ENCODE measurements at places on chromosomes 7 and 10. TPM values are rescaled to one million over a fixed set of nuclear protein-coding genes. Genes with fewer than 3 reads are reported as not detected.

TNS3 gene
- total RNA-seq = 1.2 TPM

DNA sequence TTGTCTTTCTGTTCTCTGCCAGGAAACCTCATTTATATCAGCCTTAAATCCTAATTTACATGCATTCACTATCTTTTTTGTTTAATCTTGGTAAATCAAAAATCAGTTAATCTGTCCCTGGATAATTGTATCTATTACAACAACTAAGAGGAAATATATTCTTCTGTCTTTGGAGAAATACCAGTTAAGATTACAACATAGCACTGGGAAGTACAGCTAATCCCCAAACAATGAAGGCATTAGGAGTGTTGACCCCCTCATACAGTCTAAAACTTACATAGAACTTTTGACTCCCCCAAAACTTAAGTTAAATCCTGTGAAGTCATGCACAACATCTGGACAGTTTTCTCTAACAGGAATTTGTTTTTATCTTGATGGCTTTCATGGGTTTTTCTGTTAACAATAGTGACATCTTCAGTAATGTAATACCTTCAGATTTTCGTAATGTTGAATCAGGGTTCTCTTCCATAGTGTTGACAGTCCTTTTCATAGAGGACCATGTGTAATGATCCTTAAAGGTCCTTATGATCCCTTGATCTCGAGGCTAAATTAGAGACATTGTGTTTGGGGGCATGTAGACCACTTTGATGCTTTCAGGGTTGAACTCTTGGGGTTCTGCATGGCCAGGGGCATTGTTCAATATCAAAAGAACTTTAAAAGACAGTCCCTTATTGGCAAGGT, 24.1 kb upstream of the ABCC2 start:
- DNase-seq = no peak

NET1 gene
- total RNA-seq = 37.5 TPM

DNA sequence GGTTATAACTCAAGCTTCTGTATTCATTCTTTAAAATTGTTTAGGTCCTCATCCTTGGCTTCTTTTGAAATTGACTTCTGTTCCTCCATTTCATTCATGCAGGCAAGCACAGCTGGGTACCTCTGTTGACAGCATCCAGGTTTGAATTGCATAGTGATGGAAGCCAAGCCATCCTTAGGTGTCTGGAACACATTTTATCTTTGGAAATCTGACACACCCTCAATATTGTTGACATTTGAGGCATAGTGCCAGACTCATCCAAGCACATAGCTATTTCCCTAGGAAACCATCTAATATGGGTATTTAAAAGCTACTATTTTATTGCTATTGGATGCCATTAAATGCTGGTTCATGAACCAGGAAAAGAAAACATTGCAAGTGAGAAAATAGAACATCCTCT, 142.1 kb upstream of the PTPRZ1 start:
- no peak for DNase-seq

- no peak for DNase-seq
Observed at GRCh38 chr7:44965937-44966730, 12.7 kb downstream of the MYO1G start.

DNA sequence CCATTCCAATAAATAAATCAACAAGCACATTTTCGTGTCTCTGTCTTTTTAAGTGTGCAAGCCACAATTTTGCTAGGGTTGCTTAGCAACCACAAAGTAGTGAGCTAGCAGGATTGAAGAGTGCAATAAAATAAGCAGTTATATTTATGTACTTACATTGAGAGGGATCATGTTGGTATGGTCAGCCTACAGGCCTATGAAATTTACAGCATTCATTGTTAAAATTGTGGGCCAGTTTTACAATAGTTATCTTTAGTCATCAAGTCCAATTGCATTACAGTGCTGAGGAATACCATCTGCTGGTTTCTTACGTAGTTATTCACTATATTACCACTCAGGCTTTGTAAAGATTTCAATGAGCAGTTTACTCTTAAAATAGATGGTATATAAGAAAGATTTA, 192.5 kb upstream of the POT1 start:
- no peak for DNase-seq

LRRD1 gene
- not detected for total RNA-seq

DNA sequence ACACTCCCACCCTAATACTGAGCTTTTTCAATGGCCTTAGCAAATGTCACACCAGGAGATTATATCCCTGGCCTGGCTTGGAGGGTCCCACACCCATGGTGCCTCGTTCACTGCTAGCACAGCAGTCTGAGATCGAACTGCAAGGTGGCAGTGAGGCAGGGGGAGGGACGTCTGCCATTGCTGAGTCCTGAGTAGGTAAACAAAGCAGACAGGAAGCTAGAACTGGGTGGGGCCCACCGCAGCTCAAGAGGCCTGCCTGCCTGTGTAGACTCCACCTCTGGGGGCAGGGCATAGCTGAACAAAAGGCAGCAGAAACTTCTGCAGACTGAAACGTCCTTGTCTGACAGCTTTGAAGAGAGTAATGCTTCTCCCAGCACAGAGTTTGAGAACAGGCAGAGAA, 338.9 kb upstream of the MBL2 start:
- peak; percentile 3 for DNase-seq
